ENCODE measurements at places on chromosomes 7 and 10. TPM values are rescaled to one million over a fixed set of nuclear protein-coding genes. Genes with fewer than 3 reads are reported as not detected.

The ITGA8 gene
- 1.1 TPM for total RNA-seq

The DIP2C gene
- 56.5 TPM for total RNA-seq

The OLAH gene
- total RNA-seq = 4.0 TPM

The TMEM225B gene
- total RNA-seq = 0.84 TPM

The OR2A25 gene
- total RNA-seq = not detected
